Activated CD8-positive, alpha-beta memory T cell treated with anti-CD3 and anti-CD28 coated beads for 48 hours (primary cell): ENCODE measurements at places on chromosomes 13 and 19.

DNA sequence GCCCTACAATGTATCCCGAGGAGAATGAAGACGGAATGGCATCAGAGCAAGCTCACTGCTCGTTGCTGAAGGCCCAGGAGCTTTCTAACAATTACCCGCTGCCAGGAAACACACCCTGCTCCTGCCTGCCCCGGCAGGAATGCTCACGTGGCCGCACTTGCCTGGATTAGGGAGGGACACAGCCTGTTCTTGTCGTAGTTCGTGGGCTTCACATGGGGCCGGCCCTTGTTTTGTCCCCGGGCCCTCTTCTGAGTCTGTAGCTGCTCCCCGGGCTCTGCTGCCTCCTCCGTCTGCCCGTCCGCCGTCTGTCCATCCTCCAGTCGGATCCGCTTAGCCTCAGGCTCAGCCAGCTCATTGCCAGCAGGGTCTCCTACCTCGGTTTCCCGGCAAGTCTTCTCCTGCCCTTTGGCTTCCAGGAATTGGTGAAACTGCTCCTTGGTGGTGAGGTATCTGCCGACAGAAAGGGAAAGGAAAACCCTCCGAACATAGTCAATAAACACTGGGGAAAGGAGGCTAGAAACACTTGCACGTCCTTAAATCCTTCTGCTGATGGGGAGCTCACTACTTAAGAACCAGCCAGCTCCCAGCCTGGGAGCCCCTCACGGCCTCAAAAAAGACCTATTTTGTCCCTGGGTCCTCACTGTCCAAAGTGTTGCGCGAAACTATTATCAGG lies 941 bp downstream of the DUS3L start:
- no peak for DNase-seq

DNA sequence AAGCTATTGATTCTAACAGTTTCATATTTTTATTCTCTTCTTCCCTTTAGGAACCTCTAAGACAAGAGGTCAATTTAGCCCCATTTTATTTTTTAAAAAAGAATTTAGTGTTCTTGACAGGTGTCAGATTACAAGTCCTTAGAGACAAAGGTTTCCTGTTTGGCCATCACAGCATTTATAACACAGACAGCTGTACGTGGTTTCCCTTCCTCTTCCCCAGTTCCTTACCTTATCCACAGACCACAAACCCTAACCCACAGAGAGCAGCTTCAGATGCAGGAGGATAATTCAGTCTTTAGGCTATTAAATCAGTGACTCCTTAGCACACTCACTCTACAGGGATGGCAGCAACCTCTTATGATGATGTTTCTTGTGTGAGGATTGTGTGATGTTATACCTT lies 1210.1 kb downstream of the DIAPH3 start:
- DNase-seq, result no peak

GRCh38 chr13:98188544-98189166 lies 11.6 kb upstream of the RNF113B start:
- no peak for DNase-seq

- no peak for DNase-seq
Measured at GRCh38 chr13:44471686-44472085, 98.1 kb downstream of the SERP2 start.

DNA sequence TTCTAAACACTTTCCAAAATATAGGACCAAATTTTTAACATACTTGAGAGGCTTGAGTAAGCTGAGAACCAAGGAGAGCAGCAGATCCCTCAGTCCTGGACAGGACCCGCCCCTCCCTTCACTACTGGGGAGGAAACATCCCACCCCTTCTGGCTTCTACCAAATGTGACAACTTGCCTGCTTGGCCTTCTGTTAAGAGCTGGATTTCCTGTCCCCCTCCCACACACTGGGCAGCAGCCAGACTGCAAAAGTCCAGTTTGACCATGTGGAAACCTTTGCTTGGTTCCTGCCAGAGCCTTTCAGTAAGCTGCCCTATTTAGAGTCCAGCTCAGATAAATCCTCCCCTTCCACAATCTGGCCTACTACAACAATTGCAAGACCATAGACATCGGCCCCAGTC lies 84.3 kb downstream of the FGF14 start:
- no peak for DNase-seq
